ENCODE measurements at places on chromosomes 3 and 15. TPM values are rescaled to one million over a fixed set of nuclear protein-coding genes. Genes with fewer than 3 reads are reported as not detected.
A peak's percentile ranks its signal among the peaks of the same experiment; 100 is the strongest.

DNA sequence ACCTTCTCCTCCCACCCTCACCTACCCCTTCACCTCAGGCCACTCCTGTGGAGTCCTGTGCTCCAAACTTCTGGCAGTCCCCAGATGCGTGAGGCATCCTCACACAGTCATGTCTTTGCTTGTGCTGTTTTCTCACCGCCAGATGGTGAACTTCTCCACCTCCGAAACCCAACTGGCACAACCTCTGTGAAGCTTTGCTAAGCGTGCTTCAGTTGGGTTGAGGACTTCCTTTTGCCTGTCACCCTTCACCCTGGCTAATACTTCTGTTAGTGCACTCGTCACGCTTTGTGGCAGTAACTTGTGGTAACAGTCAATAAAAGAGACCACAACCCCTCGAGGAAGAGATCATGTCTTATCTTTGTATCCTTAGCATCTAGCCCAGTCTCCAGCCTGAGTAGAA lies 42.0 kb upstream of the SKOR1 start:
- no peak for DNase-seq

DNA sequence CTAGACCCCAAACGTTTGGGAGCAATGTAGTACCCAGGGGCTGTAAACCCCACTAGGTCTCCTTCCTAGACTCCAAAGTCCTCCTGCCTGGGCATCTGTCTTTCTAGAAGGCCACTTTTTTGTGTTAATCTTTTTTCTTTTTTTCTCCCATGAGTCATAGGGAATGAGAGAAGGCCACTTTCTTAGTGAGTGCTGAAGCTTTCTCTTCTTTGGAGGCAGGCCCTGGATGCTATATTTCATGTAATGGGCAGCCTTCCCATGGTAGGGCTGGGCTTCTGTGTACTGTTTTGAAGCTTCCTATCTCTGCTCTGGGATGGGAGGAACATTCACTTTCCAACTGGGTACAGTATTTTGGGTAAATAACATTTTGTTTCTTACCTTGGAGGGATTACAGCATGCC lies 15.2 kb upstream of the RTP2 start:
- DNase-seq, result no peak

DNA sequence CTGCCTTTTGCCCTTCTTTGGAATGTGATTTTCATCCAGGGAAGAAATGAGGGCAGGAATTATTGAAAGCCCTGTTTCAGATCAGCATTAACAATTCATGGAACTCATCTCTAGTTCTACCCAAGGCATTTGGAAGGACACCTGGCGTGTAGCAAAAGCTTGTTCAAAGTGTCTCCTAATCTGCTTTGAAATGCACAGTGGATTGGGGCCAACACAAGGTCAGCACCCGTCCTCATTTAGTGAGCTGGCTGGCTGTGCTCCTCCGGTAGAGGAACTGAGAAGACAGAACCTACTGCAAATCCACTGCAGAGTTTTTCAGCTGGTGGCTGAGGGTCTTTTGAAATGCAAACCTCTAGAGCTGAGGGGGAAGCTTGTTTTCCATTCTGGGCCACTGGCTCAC lies 141.6 kb upstream of the STT3B start:
- DNase-seq, result no peak

DNA sequence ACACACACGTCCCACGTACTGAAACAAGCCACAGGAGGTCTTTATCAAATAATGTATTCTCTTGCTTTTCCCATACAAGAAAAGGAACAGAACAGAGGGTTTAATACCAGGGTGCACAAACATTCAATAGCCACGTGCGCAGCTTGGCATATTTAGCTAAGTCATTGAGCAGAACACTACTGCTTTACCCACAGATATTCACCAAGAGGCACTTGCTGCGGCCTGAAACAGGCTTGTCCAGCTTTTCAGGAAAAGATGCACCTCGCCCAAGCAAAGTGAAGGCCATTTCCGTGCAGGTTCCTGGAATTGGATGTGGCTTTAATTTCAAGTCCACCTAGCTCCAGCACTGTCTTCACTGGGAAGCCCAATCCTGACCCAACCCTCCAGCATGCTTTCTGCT lies 17.6 kb downstream of the ZDHHC3 start:
- DNase-seq, result no peak

DNA sequence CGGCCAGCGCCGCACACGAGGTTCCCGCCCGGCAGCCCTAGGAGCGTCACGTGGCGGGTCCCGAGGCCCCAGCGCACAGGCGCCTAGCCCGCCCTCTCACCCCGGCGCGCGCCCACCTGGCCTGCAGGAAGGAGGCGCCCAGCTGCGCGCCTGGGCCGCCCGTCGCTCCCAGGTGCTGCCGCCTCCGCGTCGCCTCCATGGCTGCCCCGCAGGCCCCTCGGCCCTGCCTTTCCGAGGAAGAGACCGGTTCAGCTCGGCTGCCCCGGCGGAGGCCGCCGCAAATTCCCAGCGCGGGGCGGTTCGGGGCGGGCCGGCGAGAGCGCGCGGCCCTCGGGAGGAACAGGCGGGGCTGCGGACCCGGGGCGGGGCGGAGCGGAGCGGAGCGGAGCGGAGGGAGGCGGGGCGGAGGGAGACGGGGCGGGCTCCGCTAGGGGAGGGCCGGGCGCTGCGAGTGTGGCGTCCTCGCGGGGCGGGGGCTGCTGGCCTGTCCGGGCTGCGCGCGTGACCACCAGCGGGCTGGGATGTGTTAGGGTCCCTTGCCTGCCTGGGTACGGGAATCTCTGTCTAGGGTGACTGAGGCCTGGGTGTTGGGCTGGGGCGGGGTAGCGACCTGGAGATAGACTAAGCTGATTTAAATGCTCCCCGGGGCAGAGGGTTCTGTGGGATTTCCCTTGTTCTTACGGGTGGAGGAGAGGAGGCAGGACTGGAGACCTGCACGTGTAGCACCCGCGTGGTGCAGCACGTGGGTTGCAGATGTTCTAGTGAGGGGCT lies at the start of gene CLN6:
TSS of gene CLN6 (minus strand) at position 343 of the 771 bp plus-strand sequence. CDS start at position 199, 144 bp downstream.
- peak; percentile 81 for DNase-seq

GRCh38 chr3:101532783-101533602 lies 20.0 kb upstream of the SENP7 start:
- no peak for DNase-seq

DNA sequence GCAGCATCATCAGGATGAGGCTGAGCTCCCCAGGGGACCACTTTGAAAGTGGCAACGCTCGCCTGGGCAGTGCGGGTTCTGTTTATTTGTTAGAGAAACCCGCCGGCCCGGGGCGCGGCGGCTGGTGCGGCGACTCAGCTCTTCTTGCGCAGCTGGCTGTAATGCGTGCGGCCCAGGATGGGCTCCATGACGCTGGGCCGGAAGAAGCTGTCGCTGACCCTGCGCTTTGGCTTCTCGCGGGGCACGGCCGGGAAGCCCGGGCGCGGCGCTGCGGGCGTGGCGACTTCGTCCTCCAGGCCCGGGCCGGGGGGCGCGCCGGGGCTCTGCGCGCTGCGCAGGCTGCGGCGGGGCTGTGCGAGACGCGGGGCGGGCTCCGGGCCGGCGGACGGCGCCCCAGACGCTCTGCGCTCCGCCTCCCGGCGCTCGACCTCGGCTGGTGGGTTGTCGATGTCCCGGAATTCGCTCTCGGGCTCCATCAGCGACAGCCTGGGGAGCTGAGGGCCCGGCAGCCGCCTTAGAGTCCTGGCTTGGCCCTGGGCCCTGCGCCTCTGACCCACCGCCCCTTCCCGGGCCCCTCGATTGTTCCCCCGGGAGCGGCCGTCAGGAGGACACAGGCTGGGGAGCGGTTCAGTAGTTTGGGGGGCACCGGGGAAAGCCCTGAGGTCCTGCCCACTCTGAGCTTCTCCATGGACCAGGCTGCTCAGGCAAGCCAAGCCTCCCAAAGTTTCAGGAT lies 10.3 kb upstream of the KIF7 start:
- no peak for DNase-seq

DNA sequence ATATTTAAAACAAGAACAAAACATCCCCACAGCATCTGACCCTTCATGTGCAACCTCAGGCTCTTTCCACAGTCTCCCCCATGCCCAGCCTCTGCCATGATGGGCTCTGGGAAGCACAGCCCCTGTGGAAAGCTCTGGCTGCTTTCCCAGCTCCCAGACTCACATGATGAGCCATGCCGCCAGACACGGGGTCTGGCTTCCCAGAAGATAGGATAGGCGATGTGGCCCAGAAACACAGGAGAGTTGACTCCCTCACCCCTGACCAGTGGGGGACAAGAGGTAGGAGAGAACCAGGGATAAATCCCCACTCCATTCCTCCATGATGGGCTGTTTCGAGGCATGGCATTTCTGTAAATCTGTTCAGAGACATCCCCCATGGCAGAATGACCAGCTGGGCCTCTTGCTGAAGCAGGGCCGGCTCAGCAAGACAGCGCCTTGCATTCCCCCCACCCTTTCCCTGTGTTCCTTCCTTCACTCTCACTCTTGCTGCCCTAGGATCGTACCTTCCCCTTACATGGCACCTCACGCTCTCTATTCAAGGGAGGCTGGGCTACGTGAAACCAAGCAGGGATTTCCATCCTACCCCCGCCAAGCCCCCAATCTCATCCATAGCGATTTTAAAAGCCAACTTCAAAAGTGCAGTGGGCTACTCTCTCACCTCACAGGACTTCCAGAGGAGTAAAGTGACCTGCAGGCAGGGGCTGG lies 192.4 kb downstream of the ABHD5 start:
- DNase-seq, result no peak

GOLGA6L25 gene
- not detected for polyA plus RNA-seq

TADA3 gene
- polyA plus RNA-seq, result 71.1 TPM
